ENCODE measurements at places on chromosomes 5 and 9. TPM values are rescaled to one million over a fixed set of nuclear protein-coding genes. Genes with fewer than 3 reads are reported as not detected.

Gene CENPH
- 8.8 TPM for total RNA-seq

Gene ANGPTL2
- 157 TPM for total RNA-seq

Gene PSD2
- total RNA-seq: not detected

Gene INSL4
- total RNA-seq: not detected

Gene ANKRD18A
- total RNA-seq: not detected

Gene CYLC2
- not detected for total RNA-seq

Gene SPATA31D4
- not detected for total RNA-seq

Gene BTNL3
- total RNA-seq: not detected

Gene CCIN
- total RNA-seq: 0.44 TPM

Gene CCL28
- 0.44 TPM for total RNA-seq

Gene PAEP
- total RNA-seq: not detected

Gene RFESD
- 0.81 TPM for total RNA-seq

Gene ANKRD18B
- total RNA-seq: not detected

Gene ZNF79
- total RNA-seq: 5.4 TPM

Gene LMNB1
- 10.2 TPM for total RNA-seq

Gene BRIX1
- total RNA-seq: 12.7 TPM

Gene DAP
- total RNA-seq: 103 TPM

Gene GTF3C5
- total RNA-seq: 30.9 TPM

Gene C9orf50
- 0.12 TPM for total RNA-seq

Gene IL4
- total RNA-seq: not detected

Gene OR13C2
- not detected for total RNA-seq

Gene GFI1B
- not detected for total RNA-seq

Gene KCNMB1
- not detected for total RNA-seq

Gene CDKN2A
- 19.5 TPM for total RNA-seq

Gene KLHL3
- 2.6 TPM for total RNA-seq

Gene CTNND2
- total RNA-seq: not detected

Gene DMRT3
- total RNA-seq: not detected

Gene PDZD2
- total RNA-seq: 3.7 TPM

Gene ISL1
- not detected for total RNA-seq

Gene SLC25A2
- not detected for total RNA-seq

Gene PCDHGA12
- total RNA-seq: 43.9 TPM

Gene FLT4
- total RNA-seq: 2.8 TPM

Gene GABRG2
- total RNA-seq: 0.06 TPM

Gene POU5F2
- total RNA-seq: 0.34 TPM

Gene TMC1
- total RNA-seq: not detected

Gene SFXN1
- total RNA-seq: 21.5 TPM

Gene C7
- 11,125 TPM for total RNA-seq

Gene INSL6
- not detected for total RNA-seq

Gene IL33
- 127 TPM for total RNA-seq

All from cardiac ventricle fibroblast (primary cell).